Activated CD4-positive, CD25-positive, alpha-beta regulatory T cell (primary cell): ENCODE measurements at places on chromosomes 1 and 21.

DNA sequence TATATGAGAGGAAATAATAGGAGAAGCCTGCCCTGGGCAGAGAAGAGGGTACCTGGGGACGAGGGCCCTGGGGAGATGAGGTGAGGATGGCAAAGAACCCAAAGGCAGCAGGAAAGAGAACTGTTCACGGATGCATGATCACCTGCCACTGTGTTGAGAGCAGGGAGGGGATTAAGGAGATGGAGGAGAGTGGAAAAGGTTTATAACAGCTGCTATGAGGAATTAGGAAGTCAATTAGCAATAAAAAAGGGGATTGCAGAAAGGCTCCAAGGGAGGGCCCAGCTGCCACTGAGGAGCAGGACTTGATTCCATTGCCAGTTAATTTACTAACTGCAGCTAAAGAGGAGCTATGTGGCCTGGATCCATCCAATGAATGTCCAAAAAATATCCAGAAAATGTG is 61.1 kb downstream of the GFI1 start:
- DNase-seq: no peak

GRCh38 chr1:192461684-192462083 is 113.9 kb upstream of the RGS1 start:
- no peak for DNase-seq

- no peak for DNase-seq
These were observed 3.0 kb downstream of the ARTN start for GRCh38 chr1:43936431-43937151.

DNA sequence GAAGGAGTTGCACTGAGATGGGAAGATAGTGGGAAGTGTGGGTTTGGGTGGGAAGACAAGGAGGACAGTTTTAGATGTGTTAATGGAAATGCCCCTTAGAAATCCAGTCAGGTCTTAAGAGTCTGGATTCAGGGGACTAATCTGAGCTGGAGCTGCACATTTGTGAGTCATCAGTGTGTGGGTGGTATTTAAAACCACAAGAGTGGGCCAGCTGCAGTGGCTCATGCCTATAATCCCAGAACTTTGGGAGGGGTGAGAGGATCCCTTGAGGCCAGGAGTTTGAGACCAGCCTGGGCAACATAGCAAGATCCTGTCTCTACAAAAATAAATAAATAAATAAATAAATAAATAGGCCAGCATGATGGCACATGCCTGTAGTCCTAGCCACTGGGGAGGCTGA is 40.9 kb upstream of the SLC6A9 start:
- no peak for DNase-seq

- DNase-seq: no peak
These were observed 6.8 kb downstream of the CR1 start for GRCh38 chr1:207502726-207503125.
